ENCODE measurements at places on chromosomes 2 and 18.
A peak's percentile ranks its signal among the peaks of the same experiment; 100 is the strongest.

DNA sequence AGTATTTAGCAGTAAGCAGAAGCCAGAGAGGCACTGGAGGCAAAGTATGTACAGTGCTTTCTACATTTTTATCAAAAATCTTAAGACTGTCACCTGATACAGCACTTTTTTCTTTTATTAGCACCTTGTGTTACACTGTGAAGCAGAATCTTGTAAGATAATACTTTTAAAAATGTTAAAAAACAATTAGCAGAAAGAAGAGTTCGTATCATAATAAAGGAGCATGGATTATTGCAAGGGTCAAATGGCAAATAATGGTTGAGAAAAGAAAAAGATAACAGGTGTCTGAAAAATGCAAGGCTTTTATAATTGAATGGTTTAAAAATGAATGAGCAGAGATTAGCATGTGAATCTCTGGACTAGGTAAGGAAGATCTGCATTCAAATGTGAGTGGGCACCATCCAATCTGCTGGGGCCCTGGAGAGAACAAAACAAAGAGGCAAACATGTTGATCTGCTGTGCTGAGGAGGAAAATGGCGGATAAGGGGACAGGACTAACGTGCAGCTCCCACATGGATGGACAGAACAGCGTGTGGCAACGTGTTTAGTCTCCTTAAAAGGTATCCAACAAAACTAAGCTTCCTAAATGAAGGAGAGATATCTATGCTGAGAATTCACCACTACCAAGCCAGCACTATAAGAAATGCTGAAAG is 9.5 kb downstream of the CEBPZOS start:
- no peak for DNase-seq

DNA sequence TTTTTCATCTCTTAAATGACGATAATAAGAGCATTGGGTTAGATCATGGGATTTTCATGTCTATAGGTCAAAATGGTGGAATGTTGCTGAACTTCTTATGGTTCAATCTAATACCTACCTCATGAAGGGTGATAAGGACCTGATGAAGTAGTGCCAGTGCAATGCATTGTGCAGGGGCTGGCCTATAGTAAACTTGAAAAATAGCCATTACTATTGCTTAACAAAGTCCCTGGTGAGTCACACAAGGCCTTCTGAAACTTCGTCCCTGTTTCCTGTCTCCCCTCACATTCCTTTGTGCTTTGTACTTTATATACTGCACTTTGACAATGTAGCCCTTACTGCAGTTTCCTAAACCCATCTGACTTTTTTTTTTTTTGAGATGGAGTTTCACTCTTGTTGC is 515.9 kb downstream of the SLC4A3 start:
- DNase-seq, result peak; percentile 72

GRCh38 chr2:128299628-128300027 is 19.0 kb downstream of the HS6ST1 start:
- no peak for DNase-seq

- DNase-seq, result no peak
Measured at GRCh38 chr2:10519394-10519740, 71.2 kb upstream of the ODC1 start.

GRCh38 chr2:121707920-121708361 is 28.7 kb downstream of the NIFK start:
- DNase-seq, result no peak

DNA sequence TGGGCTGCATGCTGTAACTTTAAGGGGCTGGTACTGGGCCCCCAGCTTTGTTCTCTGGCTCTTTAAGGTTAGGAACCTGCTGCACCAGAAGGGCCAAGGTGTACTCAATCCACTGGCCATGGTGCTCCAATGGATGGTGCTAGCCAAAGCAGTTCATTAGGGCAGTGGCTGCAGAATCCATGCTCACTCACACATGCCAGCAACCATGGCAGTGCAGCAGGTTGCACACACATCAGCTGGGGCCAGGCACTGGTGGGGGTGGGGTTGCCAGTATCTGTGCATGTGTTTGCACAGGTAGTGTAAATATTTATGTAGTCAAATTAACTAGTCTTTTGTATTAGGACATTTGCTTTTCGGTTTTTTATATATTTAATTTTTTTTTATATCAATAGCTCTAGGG is 228.3 kb upstream of the EPC2 start:
- DNase-seq, result no peak

DNA sequence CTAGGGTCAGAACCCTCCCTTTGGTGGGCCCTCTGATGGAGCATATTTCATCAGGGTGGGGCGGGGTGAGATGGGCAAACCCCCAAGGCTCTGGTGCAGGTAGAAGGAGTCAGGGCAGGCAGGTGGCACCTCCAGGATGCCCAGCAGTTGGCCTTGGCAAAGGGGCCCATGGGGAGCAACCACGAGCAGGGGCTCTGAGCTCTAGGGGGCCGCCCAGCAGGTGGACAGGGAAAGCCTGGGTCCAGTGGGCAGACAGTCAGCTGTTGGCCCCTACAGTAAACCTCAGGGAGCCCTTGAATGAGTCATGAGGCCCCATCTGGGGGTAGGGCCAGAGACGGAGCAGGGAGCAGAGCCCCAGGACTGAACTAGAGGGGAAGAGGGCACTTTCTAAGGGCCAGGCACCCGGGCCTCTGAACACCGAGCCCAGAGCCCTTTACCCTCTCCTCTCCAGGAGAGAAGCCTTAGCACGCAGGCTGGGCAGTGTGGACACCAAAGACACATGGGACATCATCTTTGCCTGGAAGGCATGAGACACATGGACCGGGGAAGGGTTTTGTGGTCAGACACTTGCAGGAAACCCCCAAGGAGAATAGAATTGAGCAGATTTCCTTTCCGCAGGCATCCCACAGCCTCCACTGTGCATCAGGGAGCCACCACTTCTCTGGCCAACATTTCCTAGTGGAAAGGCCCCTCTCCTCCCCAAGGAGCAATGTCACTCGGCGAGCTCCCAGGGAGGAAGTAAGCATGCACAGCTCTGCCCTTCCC is 257.3 kb downstream of the GLI2 start:
- DNase-seq, result no peak

DNA sequence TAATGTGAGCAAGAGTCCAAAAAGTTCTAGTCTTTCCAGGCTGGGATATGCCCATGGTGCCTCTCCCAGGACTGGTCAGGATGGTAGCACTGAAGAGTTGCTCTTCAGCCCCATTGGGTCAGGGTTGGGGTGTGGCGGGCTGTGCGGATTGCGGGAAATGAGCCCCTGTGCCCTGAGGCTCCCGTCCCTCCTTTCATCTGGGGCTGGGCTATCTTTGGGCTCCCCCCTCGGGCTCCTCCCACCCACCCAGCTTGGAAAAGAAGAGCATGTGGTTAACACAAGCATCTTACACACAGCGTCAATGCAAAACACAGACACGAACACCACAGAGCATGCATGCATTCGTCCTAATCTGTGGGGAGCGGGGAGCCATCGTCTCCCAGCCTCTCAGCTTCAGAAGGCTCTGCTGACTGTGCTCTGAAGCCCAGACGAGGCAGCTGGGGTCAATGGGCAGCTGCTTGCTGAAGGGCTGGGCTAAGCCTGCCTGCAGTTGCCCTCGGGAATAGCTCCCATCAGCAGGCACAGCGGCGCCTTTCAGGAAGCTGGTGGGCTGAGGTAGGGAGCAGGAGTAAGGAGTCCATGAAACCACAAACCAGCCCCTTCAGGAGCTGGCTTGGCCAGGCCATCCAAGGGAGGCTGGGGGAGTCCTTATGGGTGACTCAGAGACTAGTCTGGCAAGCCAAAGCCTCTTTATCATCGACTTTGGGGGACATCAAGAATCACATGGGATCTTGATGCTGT is 112.9 kb downstream of the CLIP4 start:
- no peak for DNase-seq

DNA sequence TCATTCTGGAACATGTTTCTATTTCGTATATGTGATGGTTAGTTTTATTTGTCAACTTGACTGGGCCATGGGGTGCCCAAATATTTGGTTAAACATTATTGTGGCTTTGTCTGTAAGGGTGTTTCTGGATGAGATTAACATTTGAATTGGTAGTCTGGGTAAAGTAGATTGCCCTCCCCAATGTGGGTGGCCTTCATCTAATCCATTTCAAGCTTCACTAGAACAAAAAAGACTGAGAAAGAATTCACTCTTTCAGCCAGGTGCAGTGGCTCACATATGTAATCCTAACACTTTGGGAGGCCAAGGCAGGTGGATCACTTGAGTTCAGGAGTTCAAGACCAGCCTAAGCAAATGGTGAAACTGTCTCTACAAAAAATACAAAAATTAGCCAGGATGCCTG is 55.7 kb upstream of the TANC1 start:
- no peak for DNase-seq

- DNase-seq, result no peak
Measured at GRCh38 chr2:33167622-33168245, 221.0 kb downstream of the LTBP1 start.

DNA sequence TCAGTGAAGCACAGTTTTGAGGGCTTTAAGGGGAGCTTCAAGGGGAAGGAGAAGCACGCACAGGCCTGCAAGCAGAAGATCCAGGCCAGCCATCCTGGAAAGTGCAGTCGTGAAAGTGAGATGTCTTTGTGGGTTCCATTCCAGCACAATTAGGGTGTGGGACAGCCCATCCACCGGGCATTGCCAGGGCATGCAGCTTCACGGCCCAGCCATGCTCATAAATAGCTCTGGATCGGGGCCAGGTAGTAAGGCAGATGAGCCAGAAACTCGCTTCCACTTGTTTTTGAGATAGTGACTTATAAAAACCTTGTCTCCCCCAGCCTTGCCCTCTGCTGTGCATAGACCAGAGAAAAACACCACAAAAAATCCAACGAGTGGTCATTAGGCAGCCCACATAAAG is 21.0 kb downstream of the KDSR start:
- no peak for DNase-seq

DNA sequence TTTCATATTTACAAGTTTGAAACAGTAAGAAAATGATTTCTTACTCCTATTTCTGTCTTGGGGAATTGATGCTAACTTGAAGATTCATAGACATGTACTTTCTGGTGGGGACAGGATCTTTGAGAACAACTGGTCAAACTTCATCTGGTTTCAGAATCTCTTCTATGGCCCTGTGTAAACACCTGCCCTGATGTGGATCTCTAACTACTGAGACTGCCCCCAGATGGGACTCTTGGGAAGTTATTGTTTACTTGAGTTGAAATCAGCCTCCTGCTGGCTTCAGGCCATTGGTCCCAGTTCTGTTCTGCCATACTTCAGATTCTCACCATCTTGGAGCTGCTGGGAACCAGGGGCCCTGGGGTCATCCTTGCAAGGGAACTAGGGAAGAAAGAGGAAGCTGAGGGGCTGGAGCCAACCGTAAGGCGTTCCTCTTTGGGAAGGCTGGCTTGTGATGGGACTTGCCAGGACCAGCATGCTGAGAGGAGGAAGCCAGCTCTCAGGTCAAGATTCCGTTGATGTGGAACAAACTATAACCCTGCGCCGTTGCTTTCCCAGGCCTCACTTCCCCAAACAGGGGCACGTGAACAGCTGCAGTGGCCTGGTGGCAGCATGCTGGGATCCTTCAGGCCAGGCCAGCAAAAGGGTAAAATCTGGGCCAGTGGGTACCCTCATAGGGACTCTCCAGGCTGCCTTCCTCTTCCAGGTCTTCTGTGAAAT is 135.5 kb upstream of the CXCR4 start:
- DNase-seq, result no peak

- peak; percentile 7 for DNase-seq
Measured at GRCh38 chr18:68660354-68661183, 54.3 kb downstream of the TMX3 start.

DNA sequence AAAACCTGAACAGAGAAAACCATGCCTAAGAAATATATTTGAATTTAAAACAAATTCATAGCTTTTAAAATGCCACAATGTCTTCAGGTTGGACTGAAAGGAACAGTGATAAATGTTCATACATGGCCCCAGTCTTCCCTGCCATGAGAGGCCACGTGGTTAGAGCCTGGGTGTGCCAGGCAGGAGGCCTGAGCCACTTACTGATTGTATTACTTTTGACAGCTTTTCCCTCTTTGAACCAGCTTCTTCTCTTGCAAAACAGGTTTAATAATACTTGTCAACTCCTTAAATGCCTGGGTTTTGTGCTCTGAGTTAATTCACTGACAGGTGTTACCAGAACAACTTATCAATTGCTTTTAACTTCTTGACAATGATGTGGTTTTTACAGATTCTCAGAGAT is 27.0 kb downstream of the RBKS start:
- no peak for DNase-seq

DNA sequence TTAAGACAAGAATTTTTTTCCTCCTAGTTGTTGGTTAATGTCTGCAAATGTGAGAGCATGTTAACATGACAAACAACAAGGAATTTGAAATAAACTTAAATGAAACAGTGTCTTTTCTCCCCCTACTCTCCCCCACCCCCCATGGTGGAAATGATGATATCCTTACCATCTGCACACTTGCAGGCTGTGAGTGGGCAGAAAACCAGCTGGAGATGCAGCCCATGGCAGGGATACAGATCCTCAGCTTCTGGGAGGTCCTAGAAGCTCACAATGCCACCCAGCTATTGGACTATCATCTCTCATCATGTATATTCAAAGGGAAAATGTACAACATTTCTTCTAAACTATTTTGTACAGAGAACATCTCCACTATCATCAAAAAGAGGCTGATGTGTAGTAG is 196.8 kb downstream of the SLC8A1 start:
- no peak for DNase-seq

- DNase-seq, result no peak
Measured at GRCh38 chr2:188050726-188051125, 240.9 kb upstream of the GULP1 start.

- DNase-seq, result no peak
Measured at GRCh38 chr2:172947461-172948153, 128.0 kb upstream of the MAP3K20 start.

GRCh38 chr2:61995065-61995464 is 89.6 kb downstream of the COMMD1 start:
- DNase-seq, result no peak

DNA sequence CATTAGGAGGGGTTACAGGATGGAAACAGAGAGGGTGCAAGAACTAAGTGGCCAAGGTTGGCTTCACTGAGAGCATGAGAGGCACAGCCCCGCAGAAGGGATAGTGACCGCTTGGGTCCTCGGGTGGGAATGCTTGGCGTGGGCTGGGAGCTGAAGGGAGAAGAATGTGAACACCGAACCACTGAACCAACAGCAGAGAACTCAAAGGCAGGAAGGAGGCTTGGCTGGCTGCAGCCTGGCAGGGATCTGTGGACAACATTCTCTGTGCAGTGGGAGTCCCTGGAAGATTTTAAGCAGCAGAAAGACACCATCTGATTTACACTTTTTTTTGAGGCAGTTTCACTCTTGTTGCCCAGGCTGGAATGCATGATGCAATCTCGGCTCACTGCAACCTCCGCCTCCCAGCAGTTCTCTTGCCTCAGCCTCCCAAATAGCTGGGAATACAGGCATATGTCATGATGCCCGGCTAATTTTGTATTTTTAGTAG is 33.9 kb downstream of the SOWAHC start:
- DNase-seq, result peak; percentile 11

GRCh38 chr2:226618875-226619605 is 180.6 kb downstream of the IRS1 start:
- DNase-seq, result no peak

All from brain microvascular endothelial cell (primary cell).